T-cell (primary cell): ENCODE measurements at places on chromosomes 5 and 9.

DNA sequence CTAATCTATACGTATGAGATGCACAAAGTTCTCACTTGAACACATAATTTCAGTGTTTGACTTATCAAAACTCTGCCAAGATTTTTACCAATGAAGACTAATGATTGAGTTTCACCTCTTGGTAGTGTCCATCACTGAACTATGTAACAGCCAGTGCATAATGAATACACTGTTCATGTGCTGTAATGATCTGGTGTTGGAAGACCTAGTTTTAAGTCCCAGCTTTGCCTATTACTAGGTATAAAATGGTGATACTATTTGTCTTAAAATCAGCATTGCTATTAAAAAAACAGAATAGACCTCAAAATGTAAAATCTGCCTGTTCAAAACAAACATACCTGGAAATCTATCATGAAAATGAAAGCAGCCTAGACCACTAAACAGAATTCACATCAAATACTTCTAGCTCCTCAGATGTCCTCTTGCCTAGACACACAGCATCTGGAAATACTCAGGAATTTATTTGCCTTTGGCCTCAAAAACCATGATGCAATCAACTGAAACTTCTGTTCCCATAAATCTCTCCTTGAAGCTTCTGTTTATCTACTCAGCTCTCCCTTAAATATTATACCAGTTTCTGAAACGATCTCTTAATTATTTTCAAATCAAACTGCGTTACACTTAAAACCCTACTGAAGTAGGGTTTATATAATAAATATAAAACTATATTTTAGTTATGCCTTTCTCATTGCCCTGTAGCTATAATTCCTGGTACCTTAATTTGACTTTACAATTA lies 38.1 kb downstream of the MRPS27 start:
- no peak for DNase-seq

DNA sequence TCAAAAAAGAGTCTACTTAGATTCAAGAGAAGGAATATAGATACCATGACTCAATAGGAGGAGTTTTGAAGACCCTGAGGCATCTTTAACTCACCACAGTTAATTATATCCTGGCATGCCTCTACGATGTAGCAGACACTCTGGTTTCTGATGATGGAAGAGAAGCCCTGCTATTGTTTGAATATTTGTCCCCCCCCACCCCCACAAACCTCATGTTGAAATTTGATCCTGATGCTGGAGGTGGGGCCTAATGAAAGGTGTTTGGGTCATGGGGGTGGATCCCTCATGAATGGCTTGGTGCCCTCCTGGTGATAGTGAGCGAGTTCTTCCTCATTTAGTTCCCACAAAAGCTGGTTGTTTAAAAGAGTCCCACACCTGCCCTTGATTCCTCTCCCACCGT lies 147.9 kb upstream of the TBCA start:
- no peak for DNase-seq

GRCh38 chr5:157917491-157917890 lies 58.5 kb upstream of the CLINT1 start:
- no peak for DNase-seq

DNA sequence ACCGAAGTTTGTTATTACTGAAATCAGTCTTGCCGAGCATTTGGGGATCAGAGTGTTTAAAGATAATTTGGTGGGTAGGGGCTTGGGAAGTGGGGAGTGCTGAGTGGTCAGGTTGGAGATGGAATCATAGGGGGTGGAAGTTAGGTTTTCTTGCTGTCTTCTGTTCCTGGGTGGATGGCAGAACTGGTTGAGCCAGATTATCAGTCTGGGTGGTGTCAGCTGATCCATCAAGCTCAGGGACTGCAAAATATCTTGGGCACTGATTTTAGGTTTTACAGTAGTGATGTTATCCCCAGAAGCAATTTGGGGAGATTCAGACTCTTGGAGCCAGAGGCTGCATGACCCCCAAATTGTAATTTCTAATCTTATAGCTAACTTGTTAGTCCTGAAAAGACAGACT lies 5.4 kb upstream of the ANKRD31 start:
- DNase-seq, result no peak

DNA sequence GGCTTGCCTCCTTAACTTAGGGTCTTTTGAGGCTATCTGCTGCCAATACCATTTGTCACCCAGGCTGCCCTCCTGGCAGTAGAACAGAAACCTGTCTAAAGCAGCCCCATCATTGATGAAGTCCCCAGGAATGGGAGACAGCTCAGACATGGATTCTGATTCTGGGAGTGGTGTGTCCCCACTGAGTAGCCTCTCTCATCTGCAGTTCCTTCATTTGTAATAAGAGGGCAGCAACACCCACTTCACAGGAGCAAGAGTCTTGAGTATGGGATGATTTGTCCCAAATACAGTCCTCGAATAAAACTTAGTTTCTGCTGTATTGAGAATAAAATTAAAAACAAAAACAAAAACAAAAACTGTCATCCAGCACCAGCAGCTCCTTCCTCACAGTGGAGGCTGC lies 167.6 kb downstream of the ASTN2 start:
- DNase-seq, result no peak

- DNase-seq, result no peak
Observed at GRCh38 chr9:69293156-69293555, 31.9 kb upstream of the ENTREP1 start.

GRCh38 chr5:55096861-55097260 lies 5.6 kb upstream of the GZMA start:
- DNase-seq, result peak; percentile 63

GRCh38 chr5:32325062-32325461 lies 12.3 kb upstream of the MTMR12 start:
- no peak for DNase-seq

- no peak for DNase-seq
Observed at GRCh38 chr9:137470785-137471184, 11.7 kb upstream of the NSMF start.

DNA sequence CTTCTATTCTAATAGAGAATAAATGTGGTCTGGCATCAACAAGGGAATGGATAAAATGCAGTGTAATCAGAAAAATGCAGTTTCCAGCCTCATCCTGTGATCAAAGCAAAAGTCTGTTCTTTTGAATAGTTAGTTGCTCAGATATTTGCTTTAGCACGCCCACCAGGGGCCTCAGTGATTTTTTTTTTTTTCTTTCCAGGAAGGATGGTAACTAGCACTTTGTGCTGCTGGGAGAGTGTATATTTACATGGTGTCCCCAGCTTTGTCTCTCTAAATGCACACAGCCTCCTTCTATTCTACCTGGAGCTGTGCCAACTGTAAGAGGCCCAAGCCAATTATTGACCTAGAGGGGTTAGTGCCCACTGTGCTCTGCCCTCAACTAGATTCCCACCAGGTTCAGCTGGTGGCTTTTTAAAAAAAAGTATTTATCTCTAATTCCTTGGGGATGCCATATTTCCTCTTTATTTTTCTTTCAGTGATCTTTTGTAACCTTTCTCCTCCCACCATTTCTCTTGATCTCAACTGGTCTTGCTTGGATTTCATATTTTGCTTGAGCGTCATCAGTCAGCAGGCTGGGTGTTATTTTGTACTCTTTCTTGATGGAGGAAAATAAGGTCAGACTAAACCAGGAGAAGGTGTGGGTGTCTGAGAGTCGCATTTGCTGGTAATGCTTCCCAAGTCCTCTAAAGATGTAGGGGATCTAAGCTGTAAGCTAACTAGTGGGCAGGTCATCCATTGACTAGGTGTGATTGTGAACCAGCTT lies 193.0 kb upstream of the C9orf72 start:
- no peak for DNase-seq

DNA sequence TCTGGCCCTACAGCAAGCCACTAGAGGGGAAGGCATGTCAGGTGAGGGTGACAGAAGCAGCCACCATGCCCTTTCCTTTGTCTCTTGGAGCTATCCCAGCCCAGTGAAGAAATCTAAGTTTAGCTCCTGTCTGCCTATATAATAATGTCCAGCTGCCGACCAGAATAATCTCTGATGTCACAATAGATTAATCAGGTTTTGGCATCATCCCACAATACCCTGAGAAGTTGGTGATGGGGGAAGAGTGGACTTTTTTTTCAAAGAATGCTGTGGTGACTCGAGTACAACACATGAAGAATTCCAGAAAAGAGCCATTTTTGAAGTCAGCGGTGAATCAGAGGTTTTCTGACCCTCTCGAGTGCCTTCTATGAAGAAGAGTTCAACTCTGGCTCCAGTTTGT lies 1.7 kb upstream of the TSLP start:
- DNase-seq, result no peak

DNA sequence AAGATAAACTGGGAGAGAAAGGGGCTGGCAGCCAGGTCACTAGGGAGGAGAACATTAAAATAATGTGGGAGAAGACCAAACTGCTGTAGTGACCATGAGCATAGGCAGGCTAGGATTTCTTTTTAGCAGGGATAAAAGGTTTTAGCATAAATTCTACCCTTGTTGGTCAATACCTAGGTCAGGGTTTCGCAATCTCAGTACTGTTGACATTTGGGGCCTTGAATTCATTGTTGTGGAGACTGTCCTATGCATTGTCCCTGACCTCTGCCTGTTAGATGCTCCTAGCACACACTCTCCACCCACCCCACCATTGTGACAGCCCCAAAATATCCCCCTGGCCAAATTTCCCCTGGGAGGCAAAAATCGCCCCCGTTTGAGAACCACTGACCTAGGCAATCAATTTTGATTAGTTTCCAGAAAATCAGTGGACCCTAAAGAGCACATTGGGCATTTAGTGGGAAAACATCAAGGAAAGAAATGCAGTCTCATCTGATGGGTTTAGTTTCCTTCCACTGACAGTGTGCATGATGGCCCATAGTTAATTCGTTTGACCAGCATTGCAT lies 181.4 kb downstream of the NTRK2 start:
- DNase-seq, result no peak

DNA sequence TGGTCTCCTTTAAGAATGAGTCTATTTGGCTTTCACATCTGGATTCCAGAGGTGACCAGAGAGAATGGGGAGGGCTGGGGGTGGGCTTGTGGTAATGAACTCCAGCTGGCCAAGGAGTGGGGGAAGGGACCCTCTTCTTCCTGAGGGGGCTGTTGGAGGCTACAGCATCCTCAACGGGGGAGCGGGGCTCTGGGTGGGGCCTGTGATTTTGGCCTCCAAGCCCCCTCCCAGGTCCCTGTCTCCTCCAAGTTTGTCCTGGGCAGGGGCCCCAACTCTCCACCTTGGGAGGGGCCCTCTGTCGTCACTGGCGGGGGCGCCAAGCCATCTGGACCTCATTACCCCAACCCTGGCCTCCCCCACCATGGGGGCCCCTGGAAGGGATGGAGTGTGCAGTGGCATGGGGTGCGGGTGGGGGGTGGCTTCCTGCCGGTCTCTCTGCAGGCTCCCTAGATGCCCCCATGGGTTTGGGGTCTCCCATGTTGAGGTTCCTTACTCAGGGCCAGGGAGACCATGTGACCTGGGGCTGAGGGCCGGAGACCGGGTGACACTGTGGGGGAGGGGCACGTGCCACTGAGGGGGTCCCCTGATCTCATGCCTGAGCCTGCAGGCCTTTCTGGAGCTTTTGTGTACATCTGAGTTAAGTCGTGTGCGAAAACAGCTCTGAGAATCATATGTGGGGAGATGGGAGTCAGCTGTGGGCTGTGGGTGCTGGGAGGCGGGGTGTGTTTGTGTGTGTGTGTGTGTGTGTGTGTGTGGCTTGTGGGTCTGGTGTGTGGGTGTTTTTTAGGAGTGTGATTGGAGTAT lies 32.4 kb downstream of the GOLGA2 start:
- no peak for DNase-seq

DNA sequence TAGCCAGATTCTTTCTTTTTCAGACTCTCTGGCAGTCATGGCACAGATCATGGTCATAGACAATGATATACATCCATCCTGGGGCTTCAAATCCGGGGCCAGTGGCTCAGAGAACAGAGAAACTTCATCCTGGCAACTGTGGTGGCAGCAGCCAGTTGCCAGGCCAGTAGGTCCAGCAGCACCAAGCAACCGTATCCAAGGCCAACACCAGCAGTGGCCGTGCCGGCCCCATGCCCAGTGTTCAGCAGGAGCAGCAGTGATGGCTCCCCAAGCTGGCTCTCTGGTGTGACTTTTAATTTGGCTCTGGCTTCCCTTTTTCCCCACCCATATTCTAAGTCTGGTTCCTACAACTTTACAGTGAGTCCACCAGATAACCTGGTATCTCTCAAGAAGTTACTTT lies 300.5 kb downstream of the DEPDC1B start:
- DNase-seq, result no peak
